Astrocyte (in vitro differentiated cells and primary cell): ENCODE measurements at places on chromosomes 2 and 18. TPM values are rescaled to one million over a fixed set of nuclear protein-coding genes. Genes with fewer than 3 reads are reported as not detected.

Gene SLC5A7
- total RNA-seq = 0.05 TPM in 1 of 2 replicates, not detected in the other

Gene INO80B
- total RNA-seq = 19.2 and 23.2 TPM in 2 replicates

Gene SNORC
- total RNA-seq = 2.1 and 3.1 TPM in 2 replicates

Gene TTN
- 0.50 and 0.53 TPM in 2 replicates for total RNA-seq

Gene NFATC1
- 10.6 and 11.0 TPM in 2 replicates for total RNA-seq

Gene TMEM247
- not detected in 2 replicates for total RNA-seq

Gene TMEFF2
- 0.26 and 0.41 TPM in 2 replicates for total RNA-seq

Gene UGT1A7
- total RNA-seq = not detected in 2 replicates

Gene SCG2
- total RNA-seq = 5.6 and 6.9 TPM in 2 replicates

Gene COBLL1
- 17.6 and 18.6 TPM in 2 replicates for total RNA-seq

Gene MERTK
- total RNA-seq = 5.1 and 6.5 TPM in 2 replicates

- DNase-seq = no peak
- H3K4me3 ChIP-seq = no peak overlapping the region
- H3K4me1 ChIP-seq = peaks cover 22% of the 10 kb centered on the region
- no peaks in the 10 kb centered on the region for H3K27me3 ChIP-seq
These were observed 49.4 kb downstream of the TSPYL6 start for GRCh38 chr2:54206596-54206995.

DNA sequence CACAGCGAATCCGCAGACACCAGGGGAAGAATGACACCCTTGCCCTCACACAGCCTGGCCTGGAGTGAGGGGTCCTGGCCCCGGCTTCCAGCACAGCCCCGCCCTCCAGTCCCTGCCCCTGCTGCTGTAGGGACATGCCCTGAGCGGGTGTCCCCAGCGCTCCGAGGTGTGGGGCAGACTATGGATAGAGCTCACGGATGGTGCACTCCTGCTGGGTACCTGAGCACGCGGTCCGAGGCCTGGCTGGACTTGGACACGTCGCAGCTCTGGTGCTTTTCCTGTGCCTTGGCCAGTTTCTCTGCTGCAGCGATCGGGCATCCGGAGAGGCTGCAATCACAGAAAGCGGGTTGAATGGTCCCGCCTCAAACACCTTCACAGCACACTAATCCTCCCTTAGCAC, 165.7 kb upstream of the PXDN start:
- H3K27ac ChIP-seq = no peak overlapping the region
- no peaks in the 10 kb centered on the region for H3K27me3 ChIP-seq
- no peak overlapping the region for H3K4me3 ChIP-seq

GRCh38 chr18:12820506-12820905, 63.5 kb downstream of the PTPN2 start:
- H3K27me3 ChIP-seq = no peaks in the 10 kb centered on the region
- H3K27ac ChIP-seq = no peak overlapping the region
- no peak for DNase-seq
- no peaks in the 10 kb centered on the region for H3K4me1 ChIP-seq
- no peak overlapping the region for H3K4me3 ChIP-seq

DNA sequence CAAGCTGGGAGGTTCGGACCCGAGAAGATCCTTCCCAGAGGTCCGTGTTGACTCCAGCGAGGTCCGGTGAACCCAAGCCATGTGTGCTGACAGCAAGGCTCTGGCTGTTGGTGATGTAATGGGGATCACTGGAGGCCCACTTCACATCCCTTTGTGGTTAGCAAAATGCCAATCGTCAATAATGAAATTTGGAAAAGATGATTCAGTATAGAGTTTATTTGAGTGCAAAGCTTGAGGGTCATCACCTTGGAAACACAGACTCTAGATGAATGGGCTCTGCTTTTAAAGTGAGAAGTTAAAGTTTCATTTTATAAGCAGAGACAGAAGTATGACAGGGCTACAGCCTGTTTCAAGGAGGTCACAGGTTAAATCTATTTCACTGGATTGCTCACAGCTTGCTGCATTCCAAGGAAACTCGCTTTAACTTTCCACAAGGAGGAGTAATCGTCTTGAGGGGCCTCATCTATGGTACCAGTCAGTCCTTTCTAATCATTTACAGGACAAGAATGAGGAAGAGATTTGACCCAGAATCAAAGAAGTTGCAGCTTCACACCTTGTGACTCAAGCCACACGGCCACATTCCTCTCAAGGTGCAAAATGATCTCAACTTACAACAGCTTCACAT, 140.5 kb downstream of the TPO start:
- H3K4me1 ChIP-seq = peaks cover 29% of the 10 kb centered on the region
- DNase-seq = peak; percentile 80
- no peaks in the 10 kb centered on the region for H3K36me3 ChIP-seq
- no peak overlapping the region for H3K4me3 ChIP-seq
- H3K27me3 ChIP-seq = peaks cover under 1% of the 10 kb centered on the region
- H3K27ac ChIP-seq = peak overlapping the region; percentile 51

- no peak for DNase-seq
- H3K36me3 ChIP-seq = no peaks in the 10 kb centered on the region
- H3K27me3 ChIP-seq = no peaks in the 10 kb centered on the region
- no peak overlapping the region for H3K4me3 ChIP-seq
These were observed 113.8 kb upstream of the NRXN1 start for GRCh38 chr2:51145761-51146160.

DNA sequence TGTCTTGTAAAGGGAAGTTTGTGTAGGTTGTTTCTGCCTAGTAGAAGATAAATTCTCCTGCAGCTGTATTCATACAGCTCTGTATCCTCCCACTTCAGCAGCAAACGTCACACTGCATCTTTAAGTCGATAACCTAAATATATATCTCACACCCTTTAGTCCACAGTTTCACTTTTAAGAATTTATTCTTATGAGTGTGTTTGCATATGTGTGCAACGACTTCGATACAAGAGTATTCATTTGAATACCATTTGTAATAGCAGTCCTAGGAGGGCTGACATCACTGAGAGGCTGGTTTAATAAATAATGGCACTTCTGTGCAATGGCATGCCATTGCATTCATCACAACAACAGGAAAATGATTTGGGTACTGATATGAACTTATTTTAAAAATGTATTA, 63.8 kb upstream of the MSH6 start:
- H3K36me3 ChIP-seq = no peaks in the 10 kb centered on the region
- no peaks in the 10 kb centered on the region for H3K27me3 ChIP-seq
- H3K27ac ChIP-seq = no peak overlapping the region
- H3K4me3 ChIP-seq = no peak overlapping the region
- no peaks in the 10 kb centered on the region for H3K4me1 ChIP-seq
- DNase-seq = no peak

GRCh38 chr2:112679484-112679883, 33.7 kb downstream of the SLC20A1 start:
- H3K27me3 ChIP-seq = no peaks in the 10 kb centered on the region
- H3K27ac ChIP-seq = no peak overlapping the region
- DNase-seq = peak; percentile 18
- no peak overlapping the region for H3K4me3 ChIP-seq

DNA sequence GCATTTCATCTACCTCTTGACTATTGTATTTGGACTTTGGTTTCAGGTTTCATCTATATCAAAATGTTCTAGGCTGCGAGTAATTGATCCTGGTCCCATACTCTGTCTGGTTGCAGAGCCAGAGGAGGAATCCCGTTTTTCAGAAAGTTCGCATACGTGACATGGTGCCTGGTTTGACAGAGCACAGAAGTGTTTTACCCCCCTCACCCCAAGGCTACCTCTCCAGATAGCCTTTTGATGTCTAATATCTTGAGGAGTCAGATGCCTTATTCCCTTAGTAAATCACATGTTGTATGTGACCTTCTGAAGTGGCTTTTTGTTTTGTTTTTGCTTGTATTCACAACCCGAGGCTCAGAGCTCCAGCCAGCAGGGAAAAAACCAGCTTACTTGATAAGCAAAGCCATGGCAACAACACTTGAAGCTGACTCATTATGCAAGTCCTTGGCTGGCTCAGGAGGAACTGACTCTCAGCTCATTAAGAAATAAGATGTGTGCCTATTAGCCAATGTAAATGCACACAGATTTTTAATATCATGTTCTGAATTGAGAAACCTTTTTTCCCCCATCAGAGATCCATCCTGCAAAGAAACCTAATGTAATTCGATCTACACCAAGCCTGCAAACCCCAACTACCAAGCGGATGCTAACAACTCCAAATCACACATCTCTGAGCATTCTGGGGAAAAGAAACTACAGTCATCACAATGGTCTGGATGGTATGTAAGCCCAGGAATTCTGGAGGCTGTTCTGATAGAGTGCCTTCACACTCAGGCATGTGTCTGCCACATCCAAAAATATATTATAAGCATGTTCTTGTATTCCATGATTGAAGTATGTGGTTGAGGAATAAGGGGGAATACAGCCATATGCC, 41.4 kb downstream of the OXER1 start:
- H3K27ac ChIP-seq = peak overlapping the region; percentile 6
- H3K4me1 ChIP-seq = peaks cover 3% of the 10 kb centered on the region
- H3K36me3 ChIP-seq = no peaks in the 10 kb centered on the region
- no peaks in the 10 kb centered on the region for H3K27me3 ChIP-seq

DNA sequence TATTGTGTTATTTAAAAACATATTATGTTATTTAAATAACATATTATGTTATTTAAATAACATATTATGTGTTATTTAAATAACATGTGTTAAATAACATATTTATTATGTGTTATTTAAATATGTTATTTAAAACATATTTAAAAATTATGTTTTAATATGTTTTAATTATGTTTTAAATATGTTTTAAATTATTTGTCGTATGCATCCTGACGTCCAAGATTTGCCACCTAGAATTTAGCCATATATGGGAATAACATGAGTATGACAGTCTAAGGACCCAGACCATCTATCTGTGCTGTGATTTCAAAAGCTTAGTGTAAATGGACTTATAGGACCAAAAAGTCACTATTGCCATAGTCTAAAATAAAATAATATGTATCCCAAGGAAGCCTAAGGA, 484.3 kb upstream of the KLHL29 start:
- no peak overlapping the region for H3K4me3 ChIP-seq
- H3K36me3 ChIP-seq = no peaks in the 10 kb centered on the region
- H3K27ac ChIP-seq = no peak overlapping the region
- H3K27me3 ChIP-seq = no peaks in the 10 kb centered on the region
- no peak for DNase-seq

DNA sequence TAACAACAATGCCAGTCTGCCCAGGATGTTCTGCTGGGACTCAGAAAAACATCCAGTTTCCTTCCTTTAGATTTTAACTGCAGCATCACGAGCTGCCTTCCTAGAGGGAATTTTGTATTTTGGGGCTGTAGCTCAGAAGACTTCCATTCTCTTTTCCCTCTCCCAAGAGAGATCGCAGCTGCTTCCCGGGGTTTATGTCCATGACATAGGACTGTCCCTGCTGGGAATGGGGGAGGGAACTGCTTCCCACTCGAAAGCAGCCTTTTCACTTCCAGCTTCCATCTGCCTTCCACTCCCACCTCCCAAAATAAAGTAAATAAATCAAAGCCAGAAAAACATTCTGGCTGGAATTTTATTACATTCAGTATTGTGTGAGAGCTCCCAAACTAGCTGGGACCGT, 52.4 kb downstream of the LIMS1 start:
- H3K4me1 ChIP-seq = peaks cover 59% of the 10 kb centered on the region
- H3K27me3 ChIP-seq = no peaks in the 10 kb centered on the region
- H3K36me3 ChIP-seq = no peaks in the 10 kb centered on the region

GRCh38 chr2:109380502-109381326, 233.1 kb downstream of the SEPTIN10 start:
- peaks cover 7% of the 10 kb centered on the region for H3K4me1 ChIP-seq
- no peak overlapping the region for H3K4me3 ChIP-seq
- no peak overlapping the region for H3K27ac ChIP-seq
- H3K27me3 ChIP-seq = no peaks in the 10 kb centered on the region
- no peaks in the 10 kb centered on the region for H3K36me3 ChIP-seq

GRCh38 chr2:40488927-40489677, 37.2 kb upstream of the SLC8A1 start:
- H3K4me3 ChIP-seq = peak overlapping the region; percentile 26
- H3K27me3 ChIP-seq = no peaks in the 10 kb centered on the region
- H3K27ac ChIP-seq = no peak overlapping the region

GRCh38 chr18:76484749-76485387, 10.2 kb downstream of the ZNF516 start:
- H3K27ac ChIP-seq = no peak overlapping the region

- H3K36me3 ChIP-seq = no peaks in the 10 kb centered on the region
- no peak overlapping the region for H3K27ac ChIP-seq
- no peaks in the 10 kb centered on the region for H3K27me3 ChIP-seq
- H3K4me3 ChIP-seq = no peak overlapping the region
- no peak for DNase-seq
These were observed 142.1 kb downstream of the ARHGAP28 start for GRCh38 chr18:6871566-6871965.

DNA sequence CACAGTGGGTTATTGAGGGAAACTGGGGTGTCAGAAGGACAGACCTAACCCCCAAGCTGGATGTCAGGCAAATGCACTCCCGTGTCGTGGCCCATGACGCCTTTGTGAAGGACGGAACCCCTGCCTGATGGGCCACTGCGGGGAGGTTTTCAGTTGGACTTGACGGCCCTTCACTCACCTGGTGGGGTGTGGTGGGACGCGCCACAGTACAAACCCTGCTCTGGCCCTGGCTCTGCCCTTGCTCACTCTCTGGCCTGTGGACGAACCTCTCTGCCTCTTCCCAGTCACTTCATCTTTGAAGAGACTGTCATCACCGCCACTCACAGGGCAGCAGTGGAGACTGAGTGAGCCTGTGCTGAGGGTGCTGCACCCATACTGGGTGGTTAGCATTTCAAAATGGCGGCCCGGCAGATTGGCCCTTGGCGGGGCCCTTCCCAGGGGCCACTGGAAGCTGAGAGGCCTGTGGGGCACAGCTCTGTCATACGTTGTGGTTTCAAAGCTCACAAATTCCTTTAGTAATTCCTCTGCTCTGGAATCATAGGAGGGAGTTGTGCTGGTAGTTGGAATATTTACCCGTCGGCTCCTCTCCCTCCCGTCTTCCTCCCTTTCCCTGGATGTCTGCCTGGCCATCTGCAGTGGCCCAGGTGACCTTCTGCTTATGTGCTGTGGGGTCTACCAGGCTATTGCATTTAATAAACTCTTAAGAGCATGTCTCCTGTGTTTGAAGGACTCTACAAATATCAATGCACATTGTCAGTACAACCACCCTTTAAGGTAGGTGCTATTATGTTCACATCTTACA, 200.6 kb downstream of the CTIF start:
- no peak overlapping the region for H3K27ac ChIP-seq
- no peak overlapping the region for H3K4me3 ChIP-seq
- H3K36me3 ChIP-seq = no peaks in the 10 kb centered on the region
- peaks cover 21% of the 10 kb centered on the region for H3K4me1 ChIP-seq
- H3K27me3 ChIP-seq = no peaks in the 10 kb centered on the region

DNA sequence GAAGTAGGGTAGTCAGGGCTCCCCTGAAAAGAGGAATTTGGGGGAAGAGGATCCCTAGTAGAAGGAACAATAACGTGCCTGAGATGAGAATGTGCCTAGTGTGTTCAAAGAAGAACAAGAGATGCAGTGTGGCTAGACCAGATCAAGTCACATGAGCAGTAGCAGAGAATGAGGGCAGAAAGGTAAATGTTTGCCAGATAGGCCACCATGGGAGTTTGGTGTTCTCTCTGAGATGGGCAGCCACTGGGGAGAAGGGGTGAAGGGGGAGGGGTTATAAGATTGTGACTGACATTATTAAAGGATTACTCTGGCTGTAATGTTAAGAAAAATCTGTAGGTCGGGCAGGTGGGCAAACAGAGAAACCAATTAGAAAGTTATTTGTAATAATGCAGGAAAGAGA, 166.0 kb downstream of the LCLAT1 start:
- H3K4me3 ChIP-seq = no peak overlapping the region
- no peaks in the 10 kb centered on the region for H3K27me3 ChIP-seq
- no peak overlapping the region for H3K27ac ChIP-seq
- no peaks in the 10 kb centered on the region for H3K4me1 ChIP-seq
- no peak for DNase-seq
